NCI-H1930 (cell line): ENCODE measurements at places on chromosomes 4 and X.

GRCh38 chrX:133660281-133660680 lies 245.0 kb upstream of the GPC4 start:
- no peak for DNase-seq

DNA sequence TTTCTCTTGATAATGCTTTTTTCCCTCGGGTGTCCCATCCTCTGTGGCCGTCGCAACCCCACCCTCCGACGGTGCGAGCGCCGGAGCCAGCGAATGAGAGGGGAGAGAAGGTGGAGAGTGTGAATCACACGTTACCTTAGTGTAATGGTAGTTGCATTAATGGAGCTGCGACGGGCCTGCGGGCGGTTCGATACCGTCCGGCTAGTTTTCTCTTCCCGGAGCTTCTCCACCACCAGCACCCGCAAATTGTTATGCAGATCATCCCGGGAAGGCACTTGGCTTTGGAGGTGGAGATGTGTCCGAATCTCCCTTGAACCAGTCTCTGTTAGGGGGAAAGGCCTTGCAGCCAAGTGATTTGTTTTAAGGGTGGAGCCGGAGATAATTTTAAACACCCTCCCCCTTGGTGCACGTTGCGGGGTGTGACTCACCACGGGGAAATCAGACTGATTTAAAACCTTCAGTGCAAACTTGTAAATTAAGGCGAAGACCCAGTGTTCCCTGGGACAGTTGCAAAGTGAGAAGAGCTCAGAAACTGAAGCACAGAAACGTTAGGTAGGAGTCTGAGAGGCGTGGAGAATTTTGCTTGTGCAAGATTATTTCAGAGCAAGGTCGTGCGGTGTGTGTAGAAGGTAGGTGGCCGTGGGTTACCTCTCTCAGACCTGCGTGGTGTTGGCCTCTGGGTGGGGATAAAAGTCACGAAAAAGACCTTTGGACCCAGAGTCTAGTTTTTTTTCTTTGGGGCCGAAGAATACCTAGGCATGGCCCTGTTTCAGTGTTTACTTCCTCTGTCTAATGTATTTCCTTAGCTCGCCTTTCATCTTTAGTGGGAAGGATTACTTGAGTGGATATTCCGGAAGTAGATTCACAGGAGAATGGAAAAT lies 1.3 kb downstream of the AFF1 start:
- no peak for DNase-seq

DNA sequence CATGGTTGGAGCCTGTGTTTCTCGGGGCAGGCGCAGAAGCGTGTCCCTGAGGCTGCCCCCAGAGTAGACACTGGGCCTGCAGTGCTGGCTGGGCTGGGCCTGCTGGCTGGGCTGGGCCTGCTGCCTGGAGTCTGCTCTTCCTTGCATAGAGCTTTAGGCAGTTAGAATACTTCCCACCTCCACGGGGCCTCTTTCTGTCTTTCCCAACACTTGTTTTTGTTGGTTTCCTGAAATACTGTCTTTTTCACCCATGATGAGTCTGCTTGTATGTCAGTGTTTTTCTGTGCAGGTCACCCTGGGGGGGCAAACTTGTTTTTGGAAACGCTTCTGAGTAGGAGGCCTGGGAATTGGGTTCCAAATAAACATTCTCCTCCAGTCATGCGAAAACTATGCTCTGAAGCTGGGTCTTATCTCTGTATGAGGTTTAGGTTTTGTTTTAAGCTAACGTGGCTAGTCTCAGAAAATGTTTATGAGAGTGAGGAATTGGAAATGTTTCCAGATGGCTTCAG lies 32.2 kb downstream of the TRMT44 start:
- DNase-seq, result no peak

DNA sequence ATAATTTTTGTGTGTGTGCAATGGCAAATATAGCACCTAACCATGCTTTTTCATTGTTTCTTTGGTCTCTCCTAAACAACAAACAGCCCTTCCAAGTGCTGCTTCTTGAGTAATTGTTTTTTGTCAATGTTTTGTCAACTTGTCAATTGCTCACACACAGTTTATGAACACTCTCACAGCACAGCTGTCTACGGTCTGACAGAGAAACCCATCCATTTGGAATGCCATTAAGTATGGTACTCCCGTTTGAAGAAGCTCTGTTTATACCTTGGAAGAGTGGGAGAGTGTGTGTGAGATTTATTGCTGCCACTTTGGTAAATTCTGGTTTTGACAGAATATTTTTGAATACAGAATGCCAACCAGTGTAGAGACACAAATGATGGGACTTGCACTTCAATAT lies 254.6 kb downstream of the LDB2 start:
- DNase-seq, result no peak

GRCh38 chr4:26826721-26827120 lies 33.9 kb upstream of the STIM2 start:
- DNase-seq, result no peak

DNA sequence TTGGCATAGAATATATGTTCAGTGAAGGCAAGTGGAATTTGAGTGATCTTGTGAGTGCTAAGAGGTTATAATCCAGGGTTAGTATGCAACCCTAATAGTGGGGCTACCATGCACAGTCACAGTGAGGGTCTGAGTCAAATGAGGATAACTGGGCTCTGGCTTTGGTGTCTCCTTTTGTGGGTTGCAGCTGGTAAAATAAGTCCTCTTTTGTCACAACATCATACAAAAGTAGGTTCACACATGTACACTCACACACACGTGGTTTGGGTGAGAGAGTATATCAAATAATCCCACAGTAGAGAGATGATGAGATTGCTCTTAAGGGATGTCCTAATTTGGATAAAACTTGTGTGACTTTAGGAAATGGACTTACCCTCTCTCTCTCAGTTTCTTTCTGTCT lies 79.6 kb upstream of the EOLA2 start:
- no peak for DNase-seq
